ENCODE measurements at places on chromosomes 1 and 21.

DNA sequence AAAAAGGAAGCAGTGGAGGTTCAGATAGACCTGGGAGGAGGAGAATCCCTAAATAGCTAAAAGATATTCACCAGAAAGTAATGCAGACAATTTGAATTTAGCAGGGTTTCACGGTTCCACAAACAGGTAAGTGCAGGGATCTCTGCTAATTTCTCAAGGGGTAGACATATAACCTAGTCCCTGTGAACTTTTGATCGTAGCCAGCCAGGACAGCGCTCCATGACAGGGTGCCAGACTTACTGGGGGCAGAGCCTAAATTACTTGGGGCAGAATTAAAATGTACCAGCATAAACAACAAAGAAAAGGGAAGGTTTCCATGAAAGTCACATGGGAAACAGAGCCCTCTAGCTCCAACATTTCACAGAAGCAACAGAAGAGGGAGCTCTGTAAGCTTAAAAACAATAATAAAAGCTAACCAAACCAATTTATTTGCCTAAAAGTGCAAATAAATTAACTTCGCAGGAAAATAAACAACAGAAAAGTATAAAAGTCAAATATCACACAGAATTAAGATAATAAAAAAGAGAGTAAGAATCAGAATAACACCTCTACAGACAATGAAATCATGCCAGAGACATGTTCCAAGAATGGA lies 198.3 kb downstream of the DUSP10 start:
- no peak for DNase-seq

- no peak for DNase-seq
These were observed 157.8 kb downstream of the KCNT2 start for GRCh38 chr1:196450143-196451095.

GRCh38 chr1:25911162-25911561 lies 4.9 kb upstream of the STMN1 start:
- DNase-seq = no peak

DNA sequence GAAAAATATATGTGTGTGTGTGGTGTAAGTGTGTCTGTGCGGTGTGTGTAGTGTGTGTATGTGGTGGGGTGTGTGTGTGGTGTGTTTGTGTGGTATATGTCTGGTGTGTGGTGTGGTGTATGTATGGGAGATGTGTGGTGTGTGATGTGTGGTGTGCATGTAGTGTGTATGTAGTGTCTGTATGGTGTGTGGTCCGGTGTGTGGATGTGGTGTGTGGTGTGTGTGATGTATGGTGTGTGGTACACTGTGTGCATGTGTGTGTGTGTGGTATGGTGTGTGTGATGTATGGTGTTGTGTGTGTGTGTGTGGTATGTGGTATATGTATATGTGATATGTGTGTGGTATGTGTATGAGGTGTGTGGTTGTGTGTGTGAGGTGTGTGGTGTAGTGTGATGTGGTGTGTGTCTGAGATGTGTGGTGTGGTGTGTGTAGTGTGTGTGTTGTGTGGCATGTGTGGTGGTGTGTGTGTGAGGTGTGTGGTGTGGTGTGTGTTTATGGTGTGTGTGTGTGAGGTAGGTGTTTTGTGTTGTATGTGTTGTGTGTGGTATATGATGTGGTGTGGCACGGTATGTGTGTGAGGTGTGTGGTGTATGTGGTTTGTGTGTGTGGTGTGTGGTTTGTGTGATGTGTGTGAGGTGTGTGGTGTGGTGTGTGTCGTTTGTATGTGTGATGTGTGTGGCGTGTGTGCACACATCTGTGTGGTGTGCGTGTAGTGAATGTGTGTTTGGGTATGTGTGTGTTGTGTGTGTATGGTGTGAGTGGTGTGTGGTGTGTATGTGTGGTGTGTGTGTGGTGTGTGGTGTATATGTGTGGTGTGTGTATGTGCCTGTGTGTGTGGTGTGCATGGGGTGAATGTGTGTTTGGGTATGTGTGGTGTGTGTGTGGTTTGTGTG lies 35.3 kb upstream of the ABCG1 start:
- no peak for DNase-seq

Data from T-helper 2 cell treated with Interferon-gamma antibody and Interleukin-4, amounts not matched to agents 5 μg/mL and 100 μg/mL, for 36 hours (primary cell).